ENCODE measurements at places on chromosomes 6 and 20. TPM values are rescaled to one million over a fixed set of nuclear protein-coding genes. Genes with fewer than 3 reads are reported as not detected.
A peak's percentile ranks its signal among the peaks of the same experiment; 100 is the strongest.

Gene ZSCAN12
- total RNA-seq, result 4.1 TPM

- no peak for DNase-seq
- no peak overlapping the region for H3K27ac ChIP-seq
- H3K4me3 ChIP-seq, result no peak overlapping the region
- H3K4me1 ChIP-seq, result peaks cover 5% of the 10 kb centered on the region
These were observed 164.1 kb downstream of the FRK start for GRCh38 chr6:115896538-115897129.

GRCh38 chr6:143336446-143337152 lies 113.9 kb downstream of the ADAT2 start:
- peaks cover 2% of the 10 kb centered on the region for H3K36me3 ChIP-seq
- H3K27ac ChIP-seq, result peak overlapping the region; percentile 46
- H3K27me3 ChIP-seq, result no peaks in the 10 kb centered on the region
- no peak for DNase-seq
- H3K4me1 ChIP-seq, result peaks cover 23% of the 10 kb centered on the region

- H3K4me3 ChIP-seq, result no peak overlapping the region
- H3K27ac ChIP-seq, result no peak overlapping the region
- DNase-seq, result no peak
- H3K4me1 ChIP-seq, result peaks cover 10% of the 10 kb centered on the region
- no peaks in the 10 kb centered on the region for H3K27me3 ChIP-seq
- H3K36me3 ChIP-seq, result no peaks in the 10 kb centered on the region
These were observed 56.5 kb upstream of the HDGFL1 start for GRCh38 chr6:22512686-22513427.

DNA sequence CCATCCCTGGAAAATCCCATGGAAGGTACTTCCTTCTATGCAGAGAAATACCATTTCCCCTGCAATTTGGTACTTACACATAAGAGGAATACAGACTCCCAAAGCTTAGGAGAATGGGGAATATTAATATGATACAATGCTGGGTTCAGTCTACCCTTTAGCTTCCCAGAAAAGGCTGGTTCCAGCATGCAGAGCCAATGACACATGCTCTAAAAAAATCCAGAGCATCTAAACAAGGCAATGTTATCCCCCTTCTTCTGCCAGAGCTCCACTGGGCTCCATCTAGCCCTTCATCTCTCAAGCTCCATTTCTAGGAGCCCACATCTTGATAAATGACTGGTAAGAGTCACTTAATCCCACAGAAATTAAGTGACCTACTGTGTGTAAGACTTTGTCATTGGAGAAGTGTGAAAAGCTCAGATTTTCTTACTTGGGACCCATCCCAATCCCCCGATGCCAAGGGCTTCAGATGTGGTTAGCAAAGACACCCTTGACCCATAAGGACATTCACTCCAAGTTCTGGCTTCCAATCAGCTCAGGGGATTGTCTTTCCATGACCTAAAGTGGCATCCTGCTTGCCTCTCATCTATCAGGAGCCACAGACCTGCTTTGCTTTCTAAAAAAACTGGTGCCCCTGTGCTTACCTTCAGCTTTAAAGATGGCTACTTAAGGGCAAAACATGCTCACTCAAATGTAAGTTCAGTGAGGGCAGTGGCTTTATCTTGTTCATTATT lies 137.5 kb downstream of the UNC5CL start:
- DNase-seq, result no peak
- no peaks in the 10 kb centered on the region for H3K4me1 ChIP-seq
- peaks cover 31% of the 10 kb centered on the region for H3K27me3 ChIP-seq
- H3K36me3 ChIP-seq, result no peaks in the 10 kb centered on the region

DNA sequence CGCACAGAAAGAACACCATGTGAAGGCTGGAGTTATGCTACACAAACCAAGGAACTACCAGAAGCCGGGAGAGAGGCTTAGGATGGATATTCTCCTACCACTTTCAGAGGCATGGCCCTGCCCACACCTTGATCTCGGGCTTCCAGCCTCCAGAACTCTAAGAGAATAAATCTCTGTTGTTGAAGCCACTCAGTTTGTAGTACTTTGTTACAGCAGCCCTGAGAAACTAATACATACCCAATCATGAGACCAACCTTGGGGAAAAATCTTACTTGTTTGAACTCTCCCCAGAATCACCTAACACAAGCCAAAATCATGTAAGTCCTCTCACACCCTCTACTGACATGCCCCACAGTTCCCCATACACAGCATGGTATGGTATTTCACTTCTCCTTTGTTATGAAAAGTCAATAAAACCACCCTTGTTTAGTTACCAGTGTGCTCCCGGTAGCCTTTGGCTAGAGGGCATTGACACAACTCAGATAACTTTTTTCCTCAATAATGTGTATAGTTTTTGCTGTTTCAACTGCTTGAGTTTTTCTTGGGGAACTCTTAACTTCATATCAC lies 40.7 kb upstream of the SLC2A12 start:
- H3K4me3 ChIP-seq, result no peak overlapping the region
- H3K27me3 ChIP-seq, result no peaks in the 10 kb centered on the region
